NCI-H226 (cell line): ENCODE measurements at places on chromosomes 3 and 15.

GRCh38 chr3:188899881-188900280, 271.9 kb upstream of the TPRG1 start:
- no peak for DNase-seq

GRCh38 chr3:72451841-72452240, 396.4 kb downstream of the SHQ1 start:
- no peak for DNase-seq

DNA sequence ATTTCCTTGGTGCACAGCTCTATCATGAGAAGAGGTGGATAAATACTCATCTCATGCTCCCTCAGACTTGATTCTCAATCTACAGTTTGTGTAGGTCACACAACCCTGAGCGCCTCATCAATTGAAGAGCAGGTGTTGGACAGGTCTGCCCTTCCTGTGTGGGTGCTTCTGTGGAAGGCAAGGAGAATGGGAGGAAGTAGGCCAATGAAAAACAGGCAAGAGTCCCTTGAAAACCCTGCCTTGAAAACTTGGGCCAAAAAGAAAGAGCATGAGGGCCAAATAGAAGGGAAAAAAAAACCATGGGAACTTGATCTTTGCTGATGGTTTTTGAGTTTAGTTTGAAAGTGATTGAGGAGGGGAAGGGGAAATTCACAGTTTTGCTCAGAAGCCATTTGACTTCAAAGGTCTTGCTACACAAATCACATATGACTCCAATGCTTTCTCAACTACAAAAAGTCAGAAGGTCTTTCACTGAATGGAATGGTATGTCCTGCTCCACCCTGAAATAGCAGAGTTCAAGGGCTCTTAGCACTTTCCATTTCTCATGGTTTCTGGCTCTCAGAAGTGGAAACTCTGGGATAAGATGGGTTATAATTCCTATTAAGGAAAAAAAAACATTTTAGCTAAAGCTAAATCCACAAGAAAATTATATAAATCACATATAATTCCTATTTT, 37.2 kb upstream of the TM4SF1 start:
- DNase-seq = no peak

DNA sequence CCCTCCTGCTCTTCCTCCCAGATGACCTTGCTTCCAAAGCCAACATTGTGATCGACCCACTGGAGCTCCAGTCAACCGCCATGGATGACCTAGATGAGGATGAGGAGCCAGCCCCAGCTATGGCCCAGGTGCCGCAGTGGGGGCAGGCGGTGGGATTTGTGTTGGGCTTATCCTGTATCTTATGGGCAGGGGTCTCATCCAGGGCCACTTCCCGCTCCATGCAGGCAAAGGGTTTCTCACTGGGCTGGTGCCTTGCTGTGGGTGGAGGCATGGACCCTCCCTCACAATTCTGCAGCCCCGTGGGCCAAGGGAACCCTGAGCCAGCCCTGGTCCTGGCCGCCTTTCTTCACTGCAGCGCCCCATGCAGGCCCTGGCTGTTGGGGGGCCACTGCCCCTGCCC, 14.9 kb downstream of the AMIGO3 start:
- DNase-seq = no peak

GRCh38 chr15:37907136-37907535, 27.3 kb upstream of the TMCO5A start:
- no peak for DNase-seq
